GM12892 (cell line): ENCODE measurements at places on chromosomes 12 and 14.

- DNase-seq = no peak
Measured at GRCh38 chr14:72545411-72546311, 348.2 kb downstream of the DPF3 start.

- DNase-seq = no peak
Measured at GRCh38 chr12:102322254-102322653, 124.6 kb upstream of the PMCH start.

GRCh38 chr14:85529803-85530574 lies at the start of gene FLRT2:
FLRT2 (plus strand) TSS chr14:85530144; CDS start chr14:85621515, 91,371 bp downstream.
- no peak for DNase-seq

DNA sequence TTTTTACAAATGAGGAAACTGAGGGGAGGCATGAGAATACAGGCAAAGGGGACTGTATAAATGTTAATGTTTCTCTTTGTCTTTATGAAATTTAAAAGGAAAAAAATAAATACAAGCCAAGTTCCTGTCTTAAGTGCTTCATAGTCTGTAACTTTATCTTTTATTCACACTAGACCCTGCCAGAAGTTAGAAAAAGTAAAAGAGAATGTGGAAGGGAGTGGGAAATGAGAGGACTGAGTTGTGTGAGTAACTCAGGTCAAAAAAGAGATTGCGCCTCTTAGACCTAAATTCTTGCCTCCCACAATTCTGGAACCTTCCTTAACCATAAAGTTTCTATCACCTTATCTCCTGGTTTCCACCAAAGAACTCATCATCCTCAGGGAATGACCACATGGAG lies 141.1 kb downstream of the KICS2 start:
- no peak for DNase-seq

GRCh38 chr12:98422359-98422758 lies 93.0 kb upstream of the TMPO start:
- no peak for DNase-seq

GRCh38 chr14:70468731-70469130 lies 16.8 kb downstream of the ADAM21 start:
- no peak for DNase-seq
